Activated T-cell treated with anti-CD3 and anti-CD28 coated beads for 48 hours (primary cell): ENCODE measurements at places on chromosomes 5 and 9.

DNA sequence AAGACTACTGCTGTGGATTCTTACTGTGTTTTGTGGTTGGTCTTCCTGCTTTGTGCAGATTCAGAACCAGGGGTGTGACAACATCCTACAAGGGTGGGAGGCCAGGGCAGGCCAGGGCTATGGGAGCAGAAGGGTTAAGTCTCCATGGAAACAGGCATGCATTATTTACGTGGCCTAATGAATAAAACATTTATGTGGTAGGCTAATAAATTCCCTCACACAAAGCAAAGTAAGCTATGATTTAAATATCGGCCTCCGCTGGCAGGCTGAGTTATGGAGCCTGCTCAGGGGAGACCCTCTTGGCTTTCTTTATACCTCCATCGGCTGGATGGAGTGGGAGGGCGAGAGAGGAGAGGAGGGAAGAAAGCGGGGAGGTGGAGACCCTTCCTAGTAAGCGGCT lies 230.3 kb upstream of the MVB12B start:
- no peak for DNase-seq

- no peak for DNase-seq
Observed at GRCh38 chr5:170478306-170478705, 25.5 kb upstream of the KCNIP1 start.

GRCh38 chr5:111738118-111738517 lies 18.9 kb downstream of the NREP start:
- no peak for DNase-seq

- DNase-seq, result no peak
Observed at GRCh38 chr5:72498284-72498683, 8.9 kb downstream of the ZNF366 start.

- DNase-seq, result no peak
Observed at GRCh38 chr5:6450319-6450833, 1.7 kb downstream of the UBE2QL1 start.

GRCh38 chr9:89039664-89040063 lies 48.4 kb downstream of the S1PR3 start:
- DNase-seq, result no peak

DNA sequence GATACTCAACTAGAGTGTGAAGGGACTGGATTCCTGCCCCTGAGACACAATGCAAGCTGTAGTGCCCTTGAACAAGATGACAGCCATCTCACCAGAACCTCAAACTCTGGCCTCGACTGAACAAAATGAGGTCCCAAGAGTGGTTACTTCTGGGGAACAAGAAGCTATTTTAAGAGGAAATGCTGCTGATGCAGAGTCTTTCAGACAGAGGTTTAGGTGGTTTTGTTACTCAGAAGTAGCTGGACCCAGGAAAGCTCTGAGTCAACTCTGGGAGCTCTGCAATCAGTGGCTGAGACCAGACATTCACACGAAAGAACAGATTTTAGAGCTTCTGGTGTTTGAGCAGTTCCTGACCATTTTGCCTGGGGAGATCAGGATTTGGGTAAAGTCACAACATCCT lies 2.4 kb downstream of the ZNF483 start:
- no peak for DNase-seq

DNA sequence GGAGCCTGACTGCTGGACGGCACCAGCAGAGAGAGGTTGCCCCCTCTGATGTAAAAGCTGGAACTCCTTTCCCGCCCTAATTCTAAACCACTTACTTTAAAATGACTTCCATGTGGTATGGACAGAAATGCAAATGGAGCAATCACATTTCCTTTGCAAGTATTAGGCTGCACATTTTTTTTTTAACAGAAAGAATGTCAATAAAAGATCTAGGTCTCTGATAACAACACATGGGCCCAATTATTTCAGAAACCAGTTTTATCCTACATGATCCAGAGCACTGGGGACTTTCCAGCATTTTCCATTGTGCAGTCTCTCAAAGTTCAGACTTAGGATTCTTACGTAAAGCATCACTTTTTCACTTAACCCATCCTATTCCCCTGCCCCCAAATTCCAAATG lies 203.7 kb downstream of the NXNL2 start:
- no peak for DNase-seq
